HuH-7 (cell line): ENCODE measurements at places on chromosomes 12 and 14.

DNA sequence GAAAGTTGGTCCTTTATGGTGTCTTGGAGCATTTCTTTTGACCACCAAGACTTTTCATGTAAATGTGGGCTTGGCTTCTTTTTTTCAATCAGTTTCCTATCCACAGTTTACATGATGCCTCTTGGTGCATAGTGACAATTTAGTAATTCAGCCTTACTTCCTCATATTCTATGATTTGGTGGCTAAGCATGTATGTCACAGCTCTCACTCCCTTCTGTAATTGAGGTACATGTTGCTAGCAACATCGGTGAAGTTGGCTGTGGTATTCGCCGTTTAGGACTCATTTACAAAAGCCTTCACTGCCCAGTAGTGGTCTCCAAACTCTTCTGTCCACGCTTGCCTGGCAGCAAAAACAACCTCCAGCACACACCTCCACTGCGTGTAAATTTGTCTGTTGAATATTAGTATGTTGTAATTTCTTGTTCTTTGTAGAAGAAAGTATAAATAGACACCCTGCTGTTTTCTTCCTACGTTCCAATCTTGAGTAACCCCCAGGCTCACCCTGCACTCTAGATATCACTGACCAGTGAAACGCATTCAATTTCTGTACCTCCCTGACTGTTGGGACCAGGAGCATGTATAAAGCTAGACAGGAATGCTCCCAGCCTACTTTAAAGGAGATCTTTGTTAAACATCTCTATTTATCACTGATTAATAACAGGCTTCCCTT lies 90.4 kb downstream of the PPP2R5C start:
- no peak for DNase-seq

GRCh38 chr12:49831717-49832116 lies 3.5 kb upstream of the NCKAP5L start:
- DNase-seq: no peak

- no peak for DNase-seq
These were observed 1110.3 kb downstream of the FLRT2 start for GRCh38 chr14:86640288-86640687.

- no peak for DNase-seq
These were observed 14.4 kb downstream of the PCNX1 start for GRCh38 chr14:70921669-70922068.

DNA sequence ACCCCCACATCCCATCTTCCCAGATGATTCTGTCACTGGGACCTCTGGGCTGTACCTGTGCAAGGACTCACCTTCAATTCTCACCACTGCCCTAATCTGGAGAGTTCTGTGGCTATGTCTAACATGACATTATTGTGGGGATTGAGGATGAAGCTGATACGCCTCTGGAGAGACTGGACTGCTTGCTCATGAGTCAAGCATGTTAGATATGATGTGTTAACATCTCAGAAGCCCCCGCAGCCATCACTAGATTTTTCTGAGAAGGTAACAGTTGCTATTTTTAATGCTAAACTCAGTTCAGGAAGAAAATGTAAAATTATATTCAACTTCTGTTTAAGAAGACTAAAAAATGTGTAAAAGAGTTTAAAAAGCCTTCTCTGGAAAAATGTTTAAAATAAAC lies 25.7 kb downstream of the JKAMP start:
- no peak for DNase-seq

GRCh38 chr12:59780605-59781135 lies 184.8 kb downstream of the SLC16A7 start:
- DNase-seq: peak; percentile 24

GRCh38 chr12:128652136-128652751 lies 171.5 kb downstream of the SLC15A4 start:
- no peak for DNase-seq

DNA sequence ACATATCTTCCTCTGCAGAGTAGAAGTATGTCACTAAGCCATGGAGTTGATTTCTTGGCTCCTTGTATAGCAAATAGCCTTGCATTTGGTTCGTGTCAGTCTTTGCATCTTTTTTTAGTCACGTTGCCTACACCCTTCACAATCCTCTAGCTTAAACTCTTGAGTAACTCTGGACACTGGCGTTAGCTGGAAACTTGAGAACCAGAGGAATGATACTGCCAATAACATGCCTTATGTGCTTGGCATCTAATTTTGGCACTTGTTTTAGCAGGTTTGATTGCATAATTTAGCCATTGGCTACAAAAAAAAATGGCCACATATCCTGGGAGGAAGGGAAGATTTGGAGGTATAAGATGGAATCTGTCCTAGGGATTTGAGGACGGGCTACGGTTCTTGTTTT lies 136.2 kb downstream of the ETV6 start:
- no peak for DNase-seq

GRCh38 chr12:6312529-6313325 lies 2.2 kb downstream of the PLEKHG6 start:
- no peak for DNase-seq

DNA sequence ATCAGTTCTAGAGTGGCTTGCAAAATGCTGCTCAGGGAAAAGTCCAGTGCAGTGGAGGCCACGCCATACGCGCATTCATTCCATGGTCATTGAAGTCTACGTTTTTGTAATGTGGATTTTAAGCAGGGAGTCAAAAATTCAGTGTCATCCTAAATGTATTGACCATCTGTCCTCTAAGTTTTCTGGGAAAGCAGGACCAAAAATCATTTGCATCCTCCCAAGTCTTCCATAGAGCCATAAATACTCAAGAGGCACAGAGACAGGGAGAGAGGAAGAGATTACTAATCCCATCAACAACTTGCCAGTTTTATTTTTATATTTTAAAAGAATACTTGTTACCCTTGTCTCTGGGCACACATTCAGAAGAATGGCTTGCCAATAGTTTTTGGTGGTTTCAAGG lies 36.9 kb downstream of the RHOJ start:
- DNase-seq: no peak

- no peak for DNase-seq
These were observed 1.2 kb downstream of the ACTR6 start for GRCh38 chr12:100201604-100202423.

DNA sequence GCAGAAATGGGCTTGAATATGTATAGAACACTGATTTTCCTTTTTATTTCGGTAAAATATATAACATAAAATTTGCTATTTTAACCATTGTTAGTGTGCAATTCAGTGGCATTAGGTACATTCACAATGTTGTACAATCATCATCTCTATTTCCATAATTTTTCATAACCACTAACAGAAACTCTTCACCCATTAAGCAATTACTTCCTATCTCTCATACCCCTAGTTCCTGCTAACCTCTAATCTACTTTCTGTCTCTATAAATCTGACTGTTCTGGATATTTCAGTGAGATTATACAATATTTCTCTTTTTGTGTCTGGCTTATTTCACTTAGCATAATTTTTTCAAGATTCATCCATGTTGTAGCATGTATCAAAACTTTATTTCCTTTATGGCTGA lies 8.9 kb upstream of the RNF212B start:
- DNase-seq: no peak

- DNase-seq: no peak
These were observed 12.1 kb upstream of the CNIH1 start for GRCh38 chr14:54453252-54453651.

- no peak for DNase-seq
These were observed 120.2 kb upstream of the DNM1L start for GRCh38 chr12:32558903-32559302.

DNA sequence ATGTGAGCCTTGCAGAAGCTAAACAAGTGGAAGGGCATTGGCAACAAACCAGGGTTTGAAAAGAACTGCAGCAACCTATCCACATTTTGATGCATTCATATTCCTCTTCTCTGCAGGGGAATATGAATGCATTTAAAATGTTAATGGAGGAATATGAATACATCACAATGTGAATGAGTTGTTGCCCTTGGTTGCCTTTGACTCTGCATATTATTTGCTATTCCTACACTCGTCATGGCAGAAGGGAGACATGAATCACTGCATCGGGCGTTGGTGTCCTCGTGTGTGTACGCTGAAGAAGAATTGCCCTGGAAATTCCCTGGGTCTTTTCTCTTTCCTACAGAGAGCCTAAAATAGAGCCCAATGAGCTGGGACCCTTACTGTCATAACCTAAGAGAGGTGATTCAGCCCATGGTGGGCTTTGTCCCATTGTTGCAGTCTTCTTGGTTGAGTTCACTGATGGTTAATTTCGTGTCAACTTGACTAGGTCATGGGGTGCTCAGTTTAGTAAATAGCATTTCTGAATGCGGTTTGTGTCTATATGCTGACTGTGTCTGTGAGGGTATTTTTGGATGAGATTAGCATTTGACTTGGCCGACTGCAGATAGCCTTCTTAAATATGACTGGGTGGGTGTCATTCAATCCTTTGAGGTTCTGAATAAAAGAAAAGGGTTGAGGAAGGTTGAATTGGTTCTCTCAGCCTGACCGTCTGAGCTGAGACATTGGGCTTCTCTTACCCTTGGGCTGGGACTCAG lies 1422.9 kb upstream of the TMEM132C start:
- no peak for DNase-seq

GRCh38 chr14:57575482-57575881 lies 81.8 kb upstream of the CCDC198 start:
- no peak for DNase-seq

DNA sequence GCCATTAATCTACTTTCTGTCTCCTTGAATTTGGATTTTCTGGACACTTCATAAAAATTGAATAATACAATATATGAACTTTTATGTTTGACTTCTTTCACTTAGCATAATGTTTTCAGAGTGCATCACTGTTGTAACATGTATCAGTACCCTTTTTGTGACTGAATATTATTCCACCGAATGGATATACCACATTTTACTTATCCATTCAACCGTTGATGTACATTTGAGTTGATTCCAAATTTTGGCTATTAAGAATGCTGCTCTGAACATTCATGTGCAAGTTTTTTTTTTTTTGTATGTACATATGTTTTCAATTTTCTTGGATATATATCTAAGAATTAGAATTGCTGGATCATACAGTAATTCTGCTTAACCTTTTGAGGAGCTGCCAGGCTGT lies 43.2 kb downstream of the CPSF2 start:
- DNase-seq: no peak

DNA sequence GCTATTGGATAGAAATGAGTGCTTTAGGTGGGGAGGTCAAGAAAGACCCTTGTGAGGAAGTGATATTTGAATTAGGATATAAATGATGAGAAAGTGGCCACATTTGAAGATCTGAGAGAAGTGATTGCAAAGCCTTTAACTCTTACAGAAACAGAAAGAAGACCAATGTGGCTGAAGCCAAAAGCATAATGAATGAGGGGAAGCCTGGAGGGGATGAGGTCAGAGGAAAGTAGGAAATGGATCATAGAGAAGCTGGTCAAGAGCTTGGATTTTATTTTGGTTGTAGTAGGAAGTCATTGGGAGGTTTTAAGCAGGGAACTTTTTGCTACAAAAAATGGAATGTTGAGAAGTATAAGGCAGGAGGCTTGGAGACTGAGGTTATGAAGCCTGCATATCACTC lies 3.5 kb upstream of the GYS2 start:
- no peak for DNase-seq
